CD8-positive, alpha-beta memory T cell (primary cell): ENCODE measurements at places on chromosomes 6 and 20.

DNA sequence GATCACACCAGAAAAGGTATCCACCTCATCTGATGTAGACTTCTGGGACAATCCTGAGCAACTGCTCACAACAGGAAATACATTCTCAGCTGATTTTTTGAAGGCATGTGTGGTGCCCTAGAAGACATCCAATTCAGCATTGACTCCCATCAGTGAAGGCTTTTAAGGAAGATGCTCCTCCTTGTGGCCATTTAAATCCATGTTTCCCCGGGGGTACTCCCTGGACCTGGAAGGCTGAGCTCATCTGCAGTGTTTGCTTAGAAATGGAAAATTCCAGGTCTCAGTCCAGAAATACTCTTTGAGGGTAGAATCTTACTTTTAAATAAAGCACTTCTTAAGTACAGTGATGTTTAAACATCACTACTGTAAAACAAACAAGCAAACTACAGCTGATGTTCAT, 195.5 kb upstream of the PDE10A start:
- DNase-seq: no peak

DNA sequence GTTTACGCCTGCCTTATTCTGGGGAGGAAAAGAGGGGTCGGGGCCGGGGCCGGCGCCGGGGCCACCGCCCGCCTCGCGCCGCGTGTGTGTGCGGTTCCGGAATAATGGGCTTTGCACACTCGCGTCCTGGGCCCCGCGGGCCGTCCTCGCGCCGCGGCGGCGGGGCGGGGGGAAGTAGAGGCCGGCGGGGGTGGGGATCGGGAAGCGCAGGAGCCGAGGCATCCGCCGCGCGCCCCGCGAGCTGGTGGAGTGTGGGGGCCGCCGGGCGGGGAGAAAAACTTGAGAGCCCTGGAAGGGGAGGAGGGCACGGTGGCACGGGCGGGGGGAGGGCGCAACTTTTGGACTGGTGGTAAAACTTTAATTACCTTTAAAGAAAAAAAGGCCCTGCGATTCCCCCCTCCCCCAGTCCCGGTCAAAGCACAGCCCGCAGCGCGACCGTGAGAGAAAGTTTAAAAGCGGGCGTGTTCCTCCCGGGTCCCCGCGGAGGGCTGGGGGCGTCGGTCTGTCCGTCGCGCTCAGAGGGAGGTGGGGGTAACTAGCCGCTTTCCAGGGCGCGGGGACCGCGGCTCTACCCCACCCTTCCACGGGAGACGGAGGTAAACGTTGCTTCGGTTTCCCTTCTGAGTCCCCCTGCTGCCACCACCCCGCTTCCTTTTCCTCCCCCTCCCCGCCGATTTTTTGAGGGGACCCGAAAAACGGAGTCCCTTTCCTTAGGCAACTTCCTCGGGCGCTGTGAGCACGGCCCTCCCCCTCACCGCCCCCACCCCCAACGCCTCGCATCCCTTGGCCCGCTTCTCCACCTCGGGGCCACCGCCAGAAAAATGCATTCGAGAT, 1.9 kb downstream of the L3MBTL3 start:
- peak; percentile 74 for DNase-seq

DNA sequence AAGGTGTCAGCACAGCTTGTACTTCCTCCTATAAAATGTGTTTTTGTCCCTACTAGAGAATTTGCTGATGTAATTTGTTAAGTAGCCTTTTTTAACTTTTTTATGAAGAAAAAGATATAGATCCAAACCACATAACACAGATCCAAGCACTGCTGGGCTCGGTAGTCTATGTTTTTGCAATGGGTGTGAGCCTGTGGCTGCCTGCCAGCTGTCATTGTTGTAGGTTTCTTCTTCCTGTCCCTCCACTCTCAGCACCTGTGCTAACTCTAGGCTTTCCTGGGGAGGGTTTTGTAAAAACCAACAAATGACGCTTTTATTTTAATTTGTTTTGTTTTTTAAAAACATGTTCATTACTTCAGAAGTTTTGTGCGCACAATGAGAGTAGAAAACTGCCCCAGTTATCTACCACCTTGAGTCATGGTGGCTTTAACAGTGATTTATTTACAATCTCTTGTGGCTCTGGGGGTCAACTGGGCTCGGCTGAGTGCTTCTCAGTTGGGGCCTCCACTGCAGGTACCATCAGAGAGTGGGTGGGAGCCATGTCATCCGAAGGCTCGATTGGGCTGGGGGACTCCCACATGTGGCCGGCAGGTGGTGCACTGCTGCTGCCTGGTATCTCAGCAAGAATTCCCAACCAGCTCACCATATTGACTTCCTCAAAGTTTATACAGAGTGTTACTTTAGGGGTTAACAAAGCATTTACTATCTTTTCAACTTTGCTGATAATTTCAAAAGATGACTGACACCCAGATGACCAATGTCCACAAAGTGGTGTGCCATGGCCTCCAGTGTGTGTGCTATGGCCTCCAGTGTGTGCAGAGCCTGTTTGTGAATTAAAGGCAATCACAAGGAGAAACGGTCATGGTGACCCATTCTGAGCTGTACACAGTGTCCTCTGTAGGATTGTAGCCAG, 3.0 kb upstream of the CCR6 start:
- DNase-seq: peak; percentile 45

DNA sequence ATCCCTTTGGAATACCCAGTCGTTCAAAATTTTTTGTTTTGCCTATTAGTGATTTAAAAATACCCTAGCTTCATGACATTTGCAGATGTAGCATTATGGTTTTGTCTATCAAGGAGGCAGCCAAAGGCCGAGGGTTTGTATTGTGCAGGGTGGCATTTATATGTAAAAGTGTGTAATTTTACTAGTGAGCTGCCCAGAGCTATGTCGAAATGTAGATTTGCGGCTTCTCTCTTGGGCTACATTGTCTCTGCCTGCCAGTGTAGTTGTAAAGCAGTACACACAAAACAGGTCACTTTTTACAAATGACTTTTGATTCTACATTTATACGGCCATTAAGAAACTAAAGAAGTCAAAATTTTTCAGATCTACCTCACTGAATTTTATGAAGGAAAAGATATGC, 87.7 kb downstream of the TSHZ2 start:
- no peak for DNase-seq

DNA sequence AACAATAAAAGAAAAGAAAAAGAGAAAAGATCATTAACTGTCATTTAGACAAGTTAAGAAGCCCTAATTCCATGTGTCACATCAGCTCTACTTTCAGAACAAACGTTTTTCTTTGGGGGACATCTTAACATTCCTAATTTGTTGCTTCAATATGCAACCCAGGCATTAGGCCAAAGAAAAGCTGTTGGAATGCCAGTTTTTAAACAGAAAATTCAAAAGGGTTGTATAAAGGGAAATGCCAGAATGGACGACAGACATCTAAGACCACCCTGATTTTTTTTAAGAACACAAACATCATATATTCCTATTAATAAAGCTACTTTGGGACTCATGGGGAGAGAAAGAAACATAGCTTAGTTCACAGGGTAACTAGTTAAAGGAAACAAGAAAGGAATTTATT, 315.0 kb downstream of the GMDS start:
- DNase-seq: no peak

DNA sequence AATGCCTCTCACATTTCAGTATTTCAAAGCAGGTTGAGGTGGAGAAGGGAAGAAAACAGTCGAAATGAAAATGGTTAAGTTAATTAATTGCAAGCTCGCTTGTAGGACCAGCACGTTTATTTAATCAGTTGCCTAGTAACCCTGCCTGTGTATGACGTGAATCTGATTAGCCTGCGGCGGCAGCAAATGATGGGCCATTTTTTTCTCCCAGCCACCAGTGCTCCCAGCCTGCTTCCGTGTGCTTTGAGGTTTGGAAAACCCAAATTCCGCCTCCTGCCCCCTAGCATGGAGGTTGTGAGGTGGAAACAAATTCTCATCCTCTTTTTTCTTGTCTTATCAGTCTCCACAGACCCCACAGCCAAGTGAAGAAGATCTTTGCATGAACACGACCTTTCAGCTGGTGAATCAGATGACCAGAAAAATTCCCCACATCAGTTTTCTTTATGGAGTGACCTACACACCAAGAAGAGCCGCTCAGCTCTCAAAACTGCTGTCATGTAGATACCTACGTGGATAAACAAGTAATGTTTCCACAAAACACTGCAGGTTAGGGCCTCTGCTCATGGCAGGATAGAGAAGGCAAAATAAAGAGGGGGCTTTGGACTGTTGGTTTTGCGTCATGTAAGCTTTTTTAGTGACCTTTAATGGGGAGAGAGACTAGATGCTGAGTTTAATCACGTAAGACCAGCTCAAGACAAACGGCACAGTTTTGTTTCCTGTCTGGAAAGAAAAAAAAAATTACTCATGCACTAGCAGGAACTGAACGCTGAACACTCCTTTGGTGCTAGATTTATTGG, 572.9 kb upstream of the NOX3 start:
- no peak for DNase-seq

- DNase-seq: peak; percentile 97
Observed at GRCh38 chr6:63572044-63572746, at the start of the genes LOC128125822 and PTP4A1. LOC128125822 (plus strand) TSS chr6:63572480. PTP4A1 (plus strand) TSS chr6:63572480; CDS start chr6:63576881, 4,401 bp downstream.

DNA sequence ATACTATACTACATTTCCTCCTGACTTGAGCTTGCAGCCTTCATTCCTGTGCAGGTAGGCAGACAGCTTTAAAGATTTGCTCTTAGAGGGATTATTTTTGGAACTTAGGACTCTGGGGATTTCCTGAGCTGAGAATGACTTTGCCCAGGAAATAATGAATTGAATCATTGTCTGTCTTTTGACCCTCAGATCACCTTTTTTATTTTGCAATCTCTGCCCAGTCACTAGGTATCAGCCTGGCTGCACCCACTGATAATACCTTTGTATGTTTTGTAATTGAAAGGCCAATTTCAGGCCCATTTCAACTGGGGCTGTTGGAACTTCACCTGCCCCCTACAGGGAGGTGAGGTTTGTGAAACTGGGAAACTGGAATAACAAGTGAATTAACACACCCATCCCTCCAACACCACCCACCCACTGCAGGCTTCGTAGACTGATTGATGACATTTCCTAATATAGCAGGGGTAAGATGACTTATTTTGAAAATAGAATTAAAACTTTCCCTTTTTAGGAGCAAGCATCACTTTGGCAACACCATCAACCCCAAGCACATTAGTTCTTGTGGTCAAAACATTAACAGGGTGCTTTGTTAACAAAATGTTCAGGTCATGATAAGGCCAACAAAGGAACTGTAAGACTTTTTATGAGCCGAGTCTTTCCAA, 157.1 kb upstream of the CENPW start:
- DNase-seq: no peak

DNA sequence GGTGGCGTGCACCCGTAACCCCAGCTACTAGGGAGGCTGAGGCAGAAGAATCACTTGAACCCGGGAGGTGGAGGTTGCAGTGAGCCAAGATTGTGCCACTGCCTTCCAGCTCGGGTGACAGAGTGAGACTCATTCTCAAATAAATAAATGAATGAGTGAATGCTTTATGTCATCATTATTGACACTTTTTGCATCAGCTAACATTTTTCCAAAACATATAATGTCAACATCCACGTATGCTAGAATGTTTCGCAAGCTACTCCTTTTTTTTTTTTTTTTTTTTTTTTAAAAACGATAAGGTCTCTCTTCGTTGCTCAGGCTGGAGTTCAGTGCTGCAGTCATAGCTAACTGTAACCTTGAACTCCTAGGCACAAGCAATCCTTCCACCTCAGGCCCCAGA, 72.2 kb downstream of the SENP6 start:
- DNase-seq: no peak

GRCh38 chr6:90120327-90120726, 176.3 kb downstream of the BACH2 start:
- no peak for DNase-seq

GRCh38 chr6:132659082-132659481, at the start of gene TAAR1:
TAAR1 (minus strand) TSS chr6:132659182; CDS start chr6:132646003, 13,179 bp downstream.
- no peak for DNase-seq

GRCh38 chr6:17311595-17312311, 30.6 kb downstream of the RBM24 start:
- no peak for DNase-seq

- DNase-seq: no peak
Observed at GRCh38 chr6:78947962-78948361, 80.6 kb downstream of the IRAK1BP1 start.

DNA sequence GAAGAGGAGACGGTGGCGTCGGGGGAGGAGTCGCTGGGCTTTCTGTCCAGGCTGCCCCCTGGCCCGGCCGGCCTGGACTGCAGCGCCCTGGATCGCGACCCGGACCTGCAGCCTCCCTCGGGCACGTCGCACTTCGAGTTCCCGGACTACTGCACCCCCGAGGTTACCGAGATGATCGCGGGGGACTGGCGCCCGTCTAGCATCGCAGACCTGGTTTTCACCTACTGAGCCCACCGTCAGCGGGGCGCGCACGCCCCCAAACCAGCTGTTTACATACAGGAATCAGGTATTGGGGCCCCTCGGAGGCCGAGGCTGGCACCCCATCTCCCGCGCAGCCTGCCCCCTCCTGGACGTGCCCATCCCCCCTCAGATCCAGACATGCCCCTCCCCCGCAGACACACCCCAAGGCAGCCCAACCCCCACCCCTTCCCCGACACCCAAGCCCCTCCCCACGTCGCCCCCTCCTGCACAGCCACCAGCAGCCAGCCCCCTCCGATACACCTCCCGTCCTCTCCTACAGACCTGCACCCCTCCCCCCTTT, 1.4 kb downstream of the SOX12 start:
- no peak for DNase-seq

- no peak for DNase-seq
Observed at GRCh38 chr6:115643762-115644161, 416.9 kb downstream of the FRK start.

DNA sequence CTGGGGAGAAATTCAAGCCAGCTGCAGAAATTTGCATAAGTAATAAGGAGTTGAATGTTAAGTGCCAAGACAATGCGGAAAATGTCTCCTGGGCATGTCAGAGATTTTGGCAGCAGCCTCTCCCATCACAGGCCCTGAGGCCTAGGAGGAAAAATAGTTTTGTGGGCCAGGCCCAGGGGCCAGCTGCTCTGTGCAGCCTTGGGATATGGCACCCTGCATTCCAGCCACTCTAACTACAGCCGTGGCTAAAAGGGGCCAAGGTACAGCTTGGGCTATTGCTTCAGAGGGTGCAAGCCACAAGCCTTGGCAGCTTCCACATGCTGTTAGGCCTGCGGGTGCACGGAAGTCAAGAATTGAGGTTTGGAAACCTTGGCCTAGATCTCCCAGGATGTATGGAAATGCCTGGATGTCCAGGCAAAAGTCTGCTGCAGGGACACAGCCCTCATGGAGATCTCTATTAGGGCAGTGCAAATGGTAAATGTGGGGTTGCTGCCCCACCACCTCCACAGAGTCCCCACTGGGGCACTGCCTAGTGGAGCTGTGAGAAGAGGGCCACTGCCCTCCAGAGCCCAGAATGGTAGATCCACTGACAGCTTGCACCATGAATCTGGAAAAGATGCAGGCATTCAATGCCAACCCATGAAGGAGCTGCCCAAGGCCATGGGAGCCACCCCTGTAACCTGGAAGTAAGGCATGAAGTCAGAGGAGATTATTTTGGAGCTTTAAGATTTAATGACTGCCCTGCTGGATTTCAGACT, 126.5 kb downstream of the DTNBP1 start:
- DNase-seq: no peak

DNA sequence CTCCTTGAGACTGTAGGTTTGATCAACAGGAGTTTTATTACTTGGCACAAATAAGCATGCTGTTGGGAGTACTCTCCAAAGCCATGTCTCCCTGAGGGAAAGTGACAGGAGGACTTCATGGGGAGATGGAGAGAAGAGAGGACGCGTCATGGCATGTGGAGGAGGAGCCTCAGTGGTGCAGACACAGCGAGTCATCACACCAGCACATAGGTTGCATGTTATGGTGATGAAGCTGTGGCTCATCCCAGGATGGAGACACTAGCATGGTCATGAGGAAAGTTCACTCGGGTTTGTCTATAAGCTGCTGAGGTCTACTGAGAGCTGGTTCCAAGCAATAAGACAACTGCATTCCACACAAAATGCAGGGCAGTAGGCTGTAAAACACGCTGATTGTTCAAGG, 13.2 kb upstream of the SSTR4 start:
- no peak for DNase-seq
